ENCODE measurements at places on chromosomes 4 and X.

GRCh38 chr4:185657183-185657582 is 121.9 kb upstream of the PDLIM3 start:
- no peak for DNase-seq

DNA sequence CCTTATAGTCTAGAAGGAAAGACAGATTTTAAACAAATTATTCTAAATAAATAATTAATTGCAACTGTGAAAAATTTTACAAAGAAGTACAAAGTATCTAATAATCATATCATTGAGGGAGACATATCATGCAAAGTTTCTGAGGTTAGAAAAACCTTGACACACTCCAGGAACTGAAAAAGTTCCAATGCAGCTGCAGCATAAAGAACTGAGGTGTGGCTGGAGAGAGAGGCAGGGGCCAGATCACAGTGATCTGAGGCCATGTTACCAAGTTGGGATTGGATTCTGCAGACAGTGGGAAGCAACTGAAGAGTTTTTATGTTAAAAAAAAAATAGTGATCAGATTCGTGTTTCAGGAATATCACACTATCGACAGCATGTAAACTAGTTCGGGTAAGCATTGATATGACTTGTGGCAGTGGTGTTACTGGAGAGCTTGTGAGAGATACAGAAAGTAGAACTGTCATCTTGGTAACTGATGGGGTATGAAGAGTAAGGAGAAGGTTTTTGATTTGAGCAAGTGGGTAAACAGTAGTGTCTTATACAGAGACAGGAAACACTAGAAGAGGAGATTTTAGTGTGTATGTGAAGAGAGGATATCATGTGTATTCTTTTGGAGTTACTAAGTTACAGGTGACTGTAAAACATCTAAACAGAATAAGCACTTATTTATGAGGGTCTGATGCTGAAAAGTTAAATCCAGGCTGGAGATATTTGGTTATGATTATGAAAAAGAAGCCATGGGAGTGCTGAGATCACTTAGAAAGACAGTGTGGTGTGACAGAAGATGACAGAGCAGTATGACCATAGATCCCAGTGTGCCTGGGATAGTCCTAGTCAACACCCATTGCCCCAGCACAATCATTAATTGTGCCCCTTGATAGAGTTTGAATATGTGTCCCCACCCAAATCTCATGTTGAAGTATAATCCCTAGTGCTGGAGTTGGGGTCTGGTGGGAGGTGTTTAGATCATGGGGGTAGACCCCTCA is 15.6 kb upstream of the SPRY1 start:
- no peak for DNase-seq

GRCh38 chr4:87863486-87863885 is 30.7 kb downstream of the MEPE start:
- no peak for DNase-seq

DNA sequence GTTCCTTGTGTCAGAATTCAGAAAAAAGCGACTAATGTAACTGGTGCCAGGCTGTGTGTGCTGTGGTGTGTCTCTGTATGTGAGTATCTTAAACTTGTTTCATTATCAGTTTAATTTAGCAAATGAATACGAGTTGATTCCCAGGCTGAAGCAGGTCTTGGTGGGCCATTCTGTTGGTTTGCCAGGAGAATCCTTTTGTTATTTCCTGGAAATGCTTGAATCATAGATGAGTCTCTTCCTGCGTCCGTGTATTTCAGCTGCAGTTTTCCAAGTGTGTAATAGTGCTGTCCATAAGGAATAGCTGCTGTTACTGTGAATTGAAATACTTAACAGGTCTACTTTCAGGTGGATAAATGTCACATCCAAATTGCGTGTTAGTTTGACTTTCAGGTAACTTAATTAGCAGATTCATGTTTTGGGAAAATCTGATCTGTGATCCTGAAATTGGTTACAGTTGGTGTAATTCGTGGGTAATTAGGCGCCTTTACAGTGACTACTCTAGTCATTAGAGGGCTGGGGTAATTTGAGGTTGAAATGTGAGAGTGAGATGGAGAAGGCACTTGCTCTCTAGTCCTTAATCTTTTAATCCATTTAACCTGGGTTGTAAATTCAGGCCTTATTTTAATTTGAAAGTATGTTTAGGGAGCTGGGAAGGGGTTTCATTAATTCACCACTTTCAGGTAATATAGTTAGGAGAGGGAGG is 23.8 kb downstream of the TMEM131L start:
- no peak for DNase-seq

DNA sequence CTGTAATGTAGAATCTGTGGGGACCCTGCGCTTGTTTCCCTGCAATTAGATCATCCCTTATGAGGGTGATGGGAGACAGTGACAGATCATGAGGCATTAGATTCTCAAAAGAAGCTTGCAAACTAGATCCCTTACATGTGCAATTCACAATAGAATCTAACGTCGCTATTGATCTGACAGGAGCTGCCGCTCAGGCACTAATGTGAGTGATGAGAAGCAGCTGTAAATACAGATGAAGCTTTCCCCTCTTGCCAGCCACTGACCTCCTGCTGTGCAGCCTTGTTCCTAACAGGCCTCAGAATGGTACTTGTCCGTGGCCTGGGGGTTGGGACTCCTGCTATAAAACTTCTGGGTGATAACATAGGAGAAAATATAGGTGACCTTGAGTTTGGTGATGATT is 1076.8 kb downstream of the PDHA2 start:
- no peak for DNase-seq

All from vagina (tissue), 2 donors.